ENCODE measurements at places on chromosomes 4 and X. TPM values are rescaled to one million over a fixed set of nuclear protein-coding genes. Genes with fewer than 3 reads are reported as not detected.

DNA sequence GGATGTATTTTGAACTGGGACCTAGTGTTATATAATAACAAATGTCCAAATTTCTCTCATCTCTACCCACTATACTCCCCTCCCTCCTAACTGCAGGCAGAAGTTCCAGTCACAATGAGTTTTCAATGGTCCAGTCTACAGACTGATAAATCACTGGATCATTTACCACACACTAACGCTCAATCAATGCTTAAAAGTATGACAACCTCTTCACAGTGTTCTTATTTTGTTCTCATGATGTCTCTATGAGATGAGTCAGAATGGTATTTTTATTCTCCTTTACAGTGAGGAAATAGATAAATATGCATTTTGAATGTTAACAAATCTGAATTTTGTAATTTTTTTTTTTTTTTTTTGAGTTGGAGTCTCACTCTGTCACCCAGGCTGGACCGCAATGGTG, 83.7 kb upstream of the ETNPPL start:
- no peak overlapping the region for H3K4me3 ChIP-seq
- H3K4me1 ChIP-seq = no peaks in the 10 kb centered on the region
- no peak overlapping the region for H3K27ac ChIP-seq
- no peaks in the 10 kb centered on the region for H3K27me3 ChIP-seq
- H3K36me3 ChIP-seq = no peaks in the 10 kb centered on the region

DNA sequence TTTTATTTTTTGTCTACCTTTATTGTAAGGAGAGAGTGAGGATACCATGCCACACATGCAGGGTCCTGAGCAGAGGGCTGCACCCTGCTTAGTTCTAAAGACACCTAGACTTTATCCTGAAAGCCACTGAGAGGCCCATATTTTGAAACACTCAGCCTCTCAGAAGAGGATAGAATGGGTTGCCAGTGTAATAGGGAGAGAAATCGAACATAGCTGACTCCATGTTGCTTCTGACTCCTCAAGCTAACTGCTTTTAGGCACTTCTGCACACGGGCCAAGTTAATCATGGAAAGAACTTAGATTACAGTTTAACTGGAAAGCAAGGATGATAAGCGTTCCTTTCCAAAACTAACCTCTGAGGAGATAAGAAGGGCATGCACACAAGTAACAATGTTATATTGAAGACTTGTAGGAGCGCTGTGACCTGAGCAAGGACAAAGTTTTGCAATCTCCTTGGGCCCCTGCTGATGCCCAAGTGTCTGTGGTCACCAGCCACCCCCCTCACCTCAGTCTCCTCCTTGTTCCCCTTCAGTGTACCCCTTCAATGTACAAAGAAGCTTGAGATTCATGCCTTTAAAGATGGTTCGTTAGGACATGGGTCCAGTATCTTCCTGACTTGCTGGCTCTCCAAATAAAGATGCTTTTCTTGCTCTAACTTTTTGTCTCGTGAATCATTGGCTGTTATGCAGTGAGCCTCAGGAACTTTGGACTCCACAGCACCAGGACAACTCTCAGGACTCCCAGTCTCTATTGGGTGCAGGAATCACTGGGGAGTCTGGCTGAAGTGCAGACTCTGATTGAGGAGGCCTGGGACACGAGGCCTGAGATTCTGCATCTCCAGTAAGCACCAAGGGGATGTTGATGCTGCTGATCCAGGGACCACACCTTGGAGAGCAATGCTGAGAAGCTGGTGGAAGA, 25.4 kb upstream of the CD99 start:
- H3K27ac ChIP-seq = no peak overlapping the region
- H3K27me3 ChIP-seq = no peaks in the 10 kb centered on the region
- DNase-seq = no peak
- H3K4me1 ChIP-seq = no peaks in the 10 kb centered on the region
- no peaks in the 10 kb centered on the region for H3K36me3 ChIP-seq

- H3K4me1 ChIP-seq = no peaks in the 10 kb centered on the region
- no peak for DNase-seq
- no peaks in the 10 kb centered on the region for H3K36me3 ChIP-seq
- no peaks in the 10 kb centered on the region for H3K27me3 ChIP-seq
- no peak overlapping the region for H3K4me3 ChIP-seq
Measured at GRCh38 chr4:144663834-144664475, 18.0 kb downstream of the HHIP start.

DNA sequence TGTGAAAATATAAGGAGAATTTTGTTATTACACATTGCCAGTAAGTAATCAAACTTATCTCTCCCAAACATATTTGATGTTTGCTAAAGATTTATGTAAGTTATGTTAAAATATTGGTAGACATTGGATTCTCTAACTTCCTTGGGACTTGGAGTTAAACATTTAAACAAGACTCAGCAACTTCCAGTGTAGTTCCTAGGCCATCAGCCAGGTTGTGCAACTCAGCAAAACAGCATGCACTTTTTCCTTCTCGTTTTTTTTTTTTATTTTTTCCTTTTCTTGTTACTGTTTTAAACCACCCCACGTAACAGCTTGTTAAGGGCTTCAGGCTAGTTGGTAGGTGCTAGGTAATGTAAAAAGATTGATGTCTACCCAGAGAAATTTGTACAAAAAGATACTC, 510.4 kb downstream of the ANKRD50 start:
- H3K36me3 ChIP-seq = no peaks in the 10 kb centered on the region
- H3K4me1 ChIP-seq = no peaks in the 10 kb centered on the region
- peak overlapping the region; percentile 34 for H3K27ac ChIP-seq
- no peaks in the 10 kb centered on the region for H3K27me3 ChIP-seq

DNA sequence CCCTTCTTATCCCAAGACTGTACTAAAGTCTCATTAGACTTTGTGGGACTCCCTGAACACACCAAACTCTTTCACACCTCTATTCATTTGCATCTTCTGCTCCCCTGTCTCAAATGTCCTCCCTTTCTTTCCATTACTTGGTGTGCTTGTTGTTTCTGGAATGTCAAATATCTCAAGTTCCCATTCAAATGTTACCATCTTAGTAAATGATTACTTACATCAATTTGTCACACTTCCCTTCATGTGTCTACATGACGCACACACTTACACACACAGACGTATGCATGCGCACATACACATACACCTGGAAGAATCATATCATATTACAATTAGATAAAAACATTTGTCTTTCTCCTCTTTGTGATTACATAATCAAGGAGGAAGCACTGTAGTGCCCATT, 210.8 kb upstream of the TEX13C start:
- H3K27ac ChIP-seq = no peak overlapping the region
- H3K4me3 ChIP-seq = no peak overlapping the region
- H3K36me3 ChIP-seq = no peaks in the 10 kb centered on the region
- no peaks in the 10 kb centered on the region for H3K27me3 ChIP-seq
- no peak for DNase-seq

- H3K4me1 ChIP-seq = no peaks in the 10 kb centered on the region
- no peaks in the 10 kb centered on the region for H3K36me3 ChIP-seq
- DNase-seq = no peak
- H3K4me3 ChIP-seq = no peak overlapping the region
Measured at GRCh38 chr4:101232074-101232776, 115.1 kb downstream of the PPP3CA start.

- H3K4me1 ChIP-seq = no peaks in the 10 kb centered on the region
- no peak overlapping the region for H3K27ac ChIP-seq
- H3K27me3 ChIP-seq = no peaks in the 10 kb centered on the region
- H3K36me3 ChIP-seq = no peaks in the 10 kb centered on the region
Measured at GRCh38 chr4:14582677-14583076, 419.6 kb upstream of the CPEB2 start.

Gene CDX4
- not detected for total RNA-seq

Gene NSUN7
- total RNA-seq = 19.3 TPM

GRCh38 chr4:112840061-112840460, 203.1 kb downstream of the LARP7 start:
- H3K27ac ChIP-seq = no peak overlapping the region
- H3K4me3 ChIP-seq = no peak overlapping the region
- H3K27me3 ChIP-seq = no peaks in the 10 kb centered on the region
- H3K36me3 ChIP-seq = no peaks in the 10 kb centered on the region

GRCh38 chr4:76856243-76857073, 41.5 kb downstream of the SOWAHB start:
- H3K27ac ChIP-seq = no peak overlapping the region
- no peaks in the 10 kb centered on the region for H3K27me3 ChIP-seq

Gene GPR78
- 0.15 TPM for total RNA-seq

DNA sequence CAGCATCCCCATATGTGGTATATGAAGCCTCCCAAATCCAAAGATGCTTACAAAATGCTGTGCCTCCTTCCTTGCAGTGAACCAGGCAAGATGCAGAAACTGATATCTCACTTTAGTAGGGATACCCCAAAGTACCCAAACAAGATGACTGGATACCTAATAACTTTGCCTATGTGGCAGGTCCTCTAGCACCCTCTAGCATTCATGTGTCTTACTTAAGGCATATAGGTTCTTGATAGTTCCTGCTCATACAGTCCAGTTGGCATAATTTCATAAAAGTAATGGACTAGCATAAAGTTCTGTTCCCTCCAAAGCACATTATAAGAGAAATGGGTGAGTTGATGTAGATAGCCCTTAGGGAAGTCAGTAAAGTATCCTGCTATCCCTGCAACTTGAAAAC, 36.8 kb upstream of the SPP1 start:
- no peaks in the 10 kb centered on the region for H3K36me3 ChIP-seq
- no peaks in the 10 kb centered on the region for H3K27me3 ChIP-seq
- H3K4me1 ChIP-seq = no peaks in the 10 kb centered on the region

- peaks cover 21% of the 10 kb centered on the region for H3K27me3 ChIP-seq
- no peak overlapping the region for H3K27ac ChIP-seq
- no peaks in the 10 kb centered on the region for H3K36me3 ChIP-seq
Measured at GRCh38 chrX:107577933-107578332, 50.4 kb upstream of the PRPS1 start.

DNA sequence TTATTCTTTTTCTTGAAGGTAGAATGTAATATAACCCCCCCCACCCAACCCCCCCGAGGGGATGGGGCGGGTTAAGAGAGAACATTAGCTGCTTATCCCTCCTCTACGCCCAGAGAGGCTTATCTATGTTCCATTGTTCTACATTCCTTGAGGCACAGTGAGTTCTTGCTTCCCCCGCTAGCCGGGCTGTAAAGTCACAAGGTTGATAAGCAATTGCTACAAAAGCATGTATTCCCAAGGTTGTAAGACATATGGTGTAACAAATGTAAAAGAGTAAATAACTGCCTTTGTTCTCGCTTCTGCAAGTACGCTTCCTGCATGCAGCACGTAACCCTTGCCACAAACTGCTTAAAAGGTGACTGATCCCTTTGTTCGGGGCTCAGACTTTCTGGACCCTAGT, 8.2 kb downstream of the DCAF8L2 start:
- no peak overlapping the region for H3K27ac ChIP-seq
- H3K4me1 ChIP-seq = no peaks in the 10 kb centered on the region
- DNase-seq = no peak
- no peak overlapping the region for H3K4me3 ChIP-seq

Gene OPRPN
- not detected for total RNA-seq

Gene CNKSR2
- 11.2 TPM for total RNA-seq

- H3K27me3 ChIP-seq = no peaks in the 10 kb centered on the region
- H3K4me1 ChIP-seq = no peaks in the 10 kb centered on the region
- no peak overlapping the region for H3K4me3 ChIP-seq
- no peak for DNase-seq
- no peak overlapping the region for H3K27ac ChIP-seq
Measured at GRCh38 chr4:151804821-151805220, 44.0 kb upstream of the GATB start.

- H3K27me3 ChIP-seq = no peaks in the 10 kb centered on the region
- H3K4me1 ChIP-seq = no peaks in the 10 kb centered on the region
- H3K4me3 ChIP-seq = no peak overlapping the region
Measured at GRCh38 chr4:2507855-2508254, 28.6 kb upstream of the FAM193A start.

DNA sequence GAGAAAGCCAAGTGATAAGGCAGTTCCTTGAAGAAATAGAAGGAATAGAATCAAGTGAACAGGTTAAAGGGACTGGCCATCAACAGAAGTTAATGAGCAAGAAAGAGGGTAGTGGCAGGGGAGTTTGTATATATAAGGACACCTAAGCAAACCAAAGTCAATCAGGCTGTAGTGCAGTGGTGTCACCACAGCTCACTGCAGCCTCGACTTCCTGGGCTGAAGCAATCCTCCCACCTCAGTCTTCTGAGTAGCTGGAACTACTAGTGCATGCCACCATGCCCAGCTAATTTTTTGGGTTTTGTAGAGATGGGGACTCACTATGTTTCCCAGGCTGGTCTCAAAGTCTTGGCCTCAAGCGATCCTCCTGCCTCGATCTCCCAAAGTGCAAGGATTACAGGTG, 15.9 kb downstream of the ACOT9 start:
- H3K27ac ChIP-seq = no peak overlapping the region
- H3K27me3 ChIP-seq = peaks cover 6% of the 10 kb centered on the region
- no peaks in the 10 kb centered on the region for H3K4me1 ChIP-seq
- H3K36me3 ChIP-seq = no peaks in the 10 kb centered on the region
- H3K4me3 ChIP-seq = no peak overlapping the region
- no peak for DNase-seq

- no peak overlapping the region for H3K27ac ChIP-seq
- H3K4me3 ChIP-seq = no peak overlapping the region
- H3K36me3 ChIP-seq = no peaks in the 10 kb centered on the region
- peaks cover 39% of the 10 kb centered on the region for H3K27me3 ChIP-seq
- no peaks in the 10 kb centered on the region for H3K4me1 ChIP-seq
Measured at GRCh38 chrX:69027181-69028005, 137.9 kb downstream of the PJA1 start.

DNA sequence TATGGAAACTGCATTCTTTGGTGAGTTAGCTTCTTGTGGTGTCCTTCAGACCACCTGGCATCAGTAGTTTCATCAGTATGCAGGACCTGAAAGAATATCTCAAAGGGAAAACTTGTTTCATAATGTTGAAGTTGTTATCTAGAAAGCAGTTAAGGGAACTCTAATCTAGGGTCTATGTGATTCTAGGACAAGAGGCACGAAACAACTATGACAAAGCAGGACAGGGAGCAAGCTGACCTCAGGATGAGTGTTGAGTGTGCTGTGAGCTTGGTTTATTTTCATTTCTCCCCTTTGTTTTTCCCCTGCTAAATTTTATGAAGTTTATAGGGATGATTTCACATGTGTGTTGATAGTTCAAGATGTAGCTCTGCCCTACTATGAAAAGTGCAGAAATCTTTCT, 65.7 kb downstream of the MXRA5 start:
- DNase-seq = no peak
- H3K4me1 ChIP-seq = no peaks in the 10 kb centered on the region
- H3K4me3 ChIP-seq = no peak overlapping the region
- no peaks in the 10 kb centered on the region for H3K36me3 ChIP-seq
- H3K27ac ChIP-seq = no peak overlapping the region
- H3K27me3 ChIP-seq = no peaks in the 10 kb centered on the region

DNA sequence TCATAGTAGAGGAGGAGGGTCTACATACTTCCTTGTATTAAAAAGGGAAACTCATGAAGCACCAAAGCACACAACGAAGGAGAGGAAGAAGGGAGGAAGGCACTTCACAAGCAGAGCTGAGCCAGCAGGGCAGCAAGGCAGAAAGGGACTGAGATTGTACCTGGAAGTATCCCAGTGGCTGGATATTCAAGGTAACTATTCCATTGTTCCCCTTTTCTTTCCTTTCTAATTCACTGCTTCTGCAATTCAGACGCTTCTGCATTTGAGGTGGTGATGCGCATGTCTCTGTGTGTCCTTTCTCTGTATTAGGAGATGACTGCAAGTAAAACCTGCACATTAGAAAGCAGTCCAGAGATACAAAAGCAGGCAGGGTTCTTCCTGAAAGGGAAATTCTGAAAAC, 54.9 kb downstream of the UBQLN2 start:
- H3K36me3 ChIP-seq = no peaks in the 10 kb centered on the region
- no peaks in the 10 kb centered on the region for H3K27me3 ChIP-seq
- H3K4me1 ChIP-seq = no peaks in the 10 kb centered on the region
- no peak overlapping the region for H3K27ac ChIP-seq
- H3K4me3 ChIP-seq = no peak overlapping the region

- DNase-seq = no peak
- H3K4me1 ChIP-seq = no peaks in the 10 kb centered on the region
- H3K27me3 ChIP-seq = no peaks in the 10 kb centered on the region
- H3K27ac ChIP-seq = no peak overlapping the region
- H3K36me3 ChIP-seq = no peaks in the 10 kb centered on the region
- H3K4me3 ChIP-seq = no peak overlapping the region
Measured at GRCh38 chr4:155588437-155588836, 78.2 kb upstream of the GUCY1A1 start.

Gene BEX4
- total RNA-seq = 44.2 TPM

Gene TSPAN6
- total RNA-seq = 40.6 TPM
